ENCODE measurements at places on chromosomes 12 and 14.
A peak's percentile ranks its signal among the peaks of the same experiment; 100 is the strongest.

GRCh38 chr12:5047729-5048128, 4.0 kb downstream of the KCNA5 start:
- DNase-seq = no peak

- no peak for DNase-seq
These were observed 47.2 kb downstream of the FOXG1 start for GRCh38 chr14:28813810-28814209.

DNA sequence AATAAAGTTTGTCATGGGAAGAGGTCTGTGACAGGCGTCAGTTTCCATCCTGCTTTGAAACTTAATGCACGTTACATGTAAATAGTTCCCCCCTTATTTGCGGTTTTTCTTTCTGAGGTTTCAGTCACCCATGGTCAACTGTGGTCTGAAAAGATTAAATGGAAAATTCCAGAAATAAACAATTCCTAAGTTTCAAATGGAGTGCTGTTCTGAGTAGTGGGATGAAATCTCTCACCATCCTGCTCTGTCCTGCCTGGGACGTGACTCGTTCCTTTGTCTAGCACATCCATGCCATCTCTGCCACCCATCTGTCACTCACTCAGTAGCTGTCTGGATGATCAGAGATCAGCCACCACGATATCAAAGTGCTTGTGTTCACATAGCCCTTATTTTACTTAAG, 51.3 kb upstream of the DICER1 start:
- no peak for DNase-seq

GRCh38 chr14:104337351-104337750, 199.0 kb downstream of the KIF26A start:
- no peak for DNase-seq

GRCh38 chr12:44509471-44509870, 366.6 kb downstream of the NELL2 start:
- DNase-seq = no peak

DNA sequence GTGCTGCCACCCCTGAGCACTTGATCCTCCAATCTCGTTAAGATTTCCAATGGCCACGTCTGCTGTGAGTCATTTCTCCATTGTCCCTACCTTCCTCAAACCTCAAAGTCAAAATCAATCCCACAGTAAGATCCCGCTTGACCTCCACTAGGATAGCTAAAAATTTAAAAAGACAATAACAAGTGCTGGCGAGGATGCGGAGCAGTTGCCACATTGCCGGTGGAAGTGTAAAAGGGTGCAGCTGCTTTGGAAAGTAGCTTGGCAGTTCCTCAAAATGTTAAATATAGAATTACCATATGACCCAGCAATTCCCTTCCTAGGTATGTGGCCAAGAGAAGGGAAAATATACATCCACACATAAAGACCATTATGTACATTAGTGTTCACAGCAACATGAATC, 9.5 kb upstream of the BCL7A start:
- DNase-seq = no peak

- DNase-seq = no peak
These were observed 25.7 kb downstream of the NTN4 start for GRCh38 chr12:95764848-95765247.

DNA sequence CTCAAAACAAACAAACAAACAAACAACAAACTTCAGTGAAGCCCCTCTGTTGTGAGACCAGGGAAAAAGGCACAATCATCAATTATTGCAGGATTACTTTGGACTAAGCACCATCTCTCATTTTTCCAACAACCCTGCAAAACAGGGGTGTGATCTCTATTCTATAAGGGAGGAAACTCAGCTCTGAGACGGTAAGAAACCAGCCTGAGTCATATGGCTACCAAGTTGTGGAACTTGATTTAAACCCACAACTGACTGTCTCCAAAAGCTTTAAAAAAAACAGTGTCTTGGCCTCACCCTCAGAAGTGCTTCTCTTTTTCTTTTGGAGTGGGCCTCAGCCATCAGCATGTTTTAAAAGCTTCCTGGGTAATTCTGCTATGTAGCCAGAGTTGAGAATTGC, 49.8 kb downstream of the RIN3 start:
- peak; percentile 56 for DNase-seq

DNA sequence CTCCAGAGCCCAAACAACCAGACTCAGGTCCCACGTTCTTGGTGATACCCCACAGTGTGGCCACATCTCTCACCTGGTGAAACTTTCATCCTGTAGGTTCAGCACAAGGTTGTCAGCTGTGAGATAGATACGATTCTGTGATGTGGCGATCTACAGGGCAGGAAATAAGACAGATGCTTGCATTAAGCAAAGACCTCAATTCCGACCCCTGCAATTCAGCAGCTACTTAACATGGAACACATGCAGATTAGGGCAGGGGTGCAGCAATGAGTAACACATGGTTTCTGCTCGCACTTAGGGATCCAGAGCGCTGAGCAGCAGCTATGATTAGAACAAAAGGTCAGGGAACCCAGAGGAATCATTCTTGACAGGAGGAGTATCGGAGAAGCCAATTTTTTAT, 4.1 kb downstream of the PHB2 start:
- DNase-seq = no peak

GRCh38 chr12:164207-164606, 49.8 kb downstream of the SLC6A12 start:
- DNase-seq = no peak

DNA sequence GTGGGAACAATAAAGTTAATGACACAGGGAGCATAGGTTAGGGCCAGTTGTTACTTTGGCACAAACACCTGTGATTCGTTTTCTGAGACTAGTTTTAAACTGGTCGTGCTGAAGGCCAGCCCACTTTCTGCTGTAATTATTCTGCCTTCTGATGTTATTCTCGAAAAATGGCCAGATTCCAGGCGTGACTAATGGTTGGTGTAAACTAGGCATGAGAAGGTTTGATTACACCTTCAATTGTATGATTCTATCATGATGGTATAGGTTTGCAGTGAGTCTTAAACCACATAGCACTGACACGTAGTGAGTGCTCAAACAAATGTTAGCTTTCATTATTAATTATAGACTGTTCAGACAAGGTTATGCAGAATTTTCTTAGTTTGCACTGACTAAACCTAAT, 39.0 kb downstream of the CKB start:
- no peak for DNase-seq

GRCh38 chr12:26795910-26796309, 37.1 kb downstream of the ITPR2 start:
- no peak for DNase-seq

DNA sequence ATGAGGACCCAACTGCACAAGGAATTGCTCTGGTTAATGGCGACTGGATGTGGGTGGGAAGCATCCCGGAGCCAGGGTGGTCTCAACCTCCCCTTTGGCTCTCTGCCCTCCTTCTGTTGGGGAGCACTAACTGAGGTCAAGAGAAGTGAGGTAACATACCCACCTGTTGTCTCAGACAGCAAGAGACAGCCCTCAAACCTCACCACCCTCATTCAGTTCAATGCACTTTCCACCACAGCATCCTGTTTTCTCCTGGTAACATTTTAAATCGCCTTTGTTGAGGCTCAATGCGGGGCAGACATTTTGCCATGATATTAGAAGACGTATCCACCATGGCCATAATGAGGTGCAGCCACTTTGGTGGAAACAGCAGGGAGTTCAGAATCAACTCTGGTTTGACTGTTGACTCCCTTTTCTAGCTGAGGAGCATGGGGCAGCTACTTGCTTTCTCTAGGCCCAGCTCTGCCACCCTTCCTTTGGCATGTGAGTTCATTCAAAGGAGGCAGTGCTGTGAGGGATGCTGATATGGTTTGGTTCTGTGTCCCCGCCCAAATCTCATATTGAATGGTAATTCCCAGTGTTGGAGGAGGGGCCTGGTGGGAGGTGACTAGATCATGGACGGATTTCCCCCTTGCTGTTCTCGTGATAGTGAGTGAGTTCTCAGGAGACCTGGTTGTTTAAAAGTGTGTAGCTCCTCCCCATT, 338.6 kb downstream of the PCNX1 start:
- DNase-seq = no peak

- no peak for DNase-seq
These were observed 29.3 kb upstream of the FRMD6 start for GRCh38 chr14:51622376-51622775.

DNA sequence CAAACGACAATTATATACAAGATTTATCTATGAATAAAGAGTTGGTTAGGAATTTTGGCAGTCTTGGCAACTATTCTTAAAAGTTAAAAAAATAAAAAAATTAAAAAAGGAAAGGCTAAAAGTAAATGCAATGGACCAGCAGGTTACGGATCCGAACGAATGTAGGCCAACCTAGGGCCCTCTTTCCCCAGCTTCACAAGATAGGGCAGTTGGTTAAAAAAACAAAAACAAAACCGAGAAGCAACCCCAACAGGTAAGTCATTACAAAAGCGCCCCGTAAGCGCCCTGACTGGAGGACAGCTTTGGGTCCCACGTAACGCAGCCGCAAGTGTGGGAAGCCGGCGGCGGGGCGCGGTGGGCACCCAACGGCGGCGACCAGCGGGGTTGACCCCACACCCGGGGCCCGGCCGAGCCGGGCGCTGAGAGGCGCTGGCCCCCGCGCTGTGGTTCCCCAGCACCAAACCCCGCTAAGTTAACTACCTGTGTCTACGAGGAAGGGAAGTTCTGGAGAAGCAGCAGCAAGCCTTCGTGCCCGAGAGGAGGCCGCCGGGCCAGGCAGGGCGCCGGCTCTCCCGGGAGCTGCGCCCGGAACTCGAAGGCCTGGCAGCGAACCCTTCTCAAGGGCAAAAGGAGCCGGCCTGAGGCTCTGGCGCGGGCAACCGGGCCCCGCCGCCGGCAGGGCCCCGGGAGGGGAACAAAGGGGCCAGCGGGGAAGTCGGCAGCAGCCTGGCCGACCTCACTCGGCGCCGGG, 882 bp downstream of the HECTD1 start:
- no peak for DNase-seq

- DNase-seq = no peak
These were observed 404.2 kb downstream of the DAD1 start for GRCh38 chr14:22184830-22185168.

DNA sequence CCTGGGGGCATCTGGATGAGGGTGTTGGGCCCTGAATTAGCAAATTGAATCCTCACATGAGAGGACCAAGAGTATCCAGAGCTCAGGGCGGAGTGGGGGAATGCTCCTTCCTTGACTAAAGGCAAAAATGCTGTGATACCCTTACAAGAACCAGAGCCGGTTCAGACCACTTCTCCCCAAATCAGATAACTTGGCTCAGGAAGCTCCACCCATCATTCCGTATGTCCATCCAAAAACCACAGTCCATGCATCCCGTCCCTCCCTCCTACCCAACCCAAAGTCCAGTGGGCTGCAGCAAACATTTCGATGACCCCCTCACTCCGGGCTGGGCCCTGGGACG, 22.4 kb downstream of the DIO3 start:
- DNase-seq = no peak

GRCh38 chr14:92874962-92875661, 47.8 kb upstream of the CHGA start:
- DNase-seq = no peak

GRCh38 chr14:22185191-22185590, 403.8 kb downstream of the DAD1 start:
- DNase-seq = no peak

- no peak for DNase-seq
These were observed 337.6 kb upstream of the FAR2 start for GRCh38 chr12:28811457-28811856.

DNA sequence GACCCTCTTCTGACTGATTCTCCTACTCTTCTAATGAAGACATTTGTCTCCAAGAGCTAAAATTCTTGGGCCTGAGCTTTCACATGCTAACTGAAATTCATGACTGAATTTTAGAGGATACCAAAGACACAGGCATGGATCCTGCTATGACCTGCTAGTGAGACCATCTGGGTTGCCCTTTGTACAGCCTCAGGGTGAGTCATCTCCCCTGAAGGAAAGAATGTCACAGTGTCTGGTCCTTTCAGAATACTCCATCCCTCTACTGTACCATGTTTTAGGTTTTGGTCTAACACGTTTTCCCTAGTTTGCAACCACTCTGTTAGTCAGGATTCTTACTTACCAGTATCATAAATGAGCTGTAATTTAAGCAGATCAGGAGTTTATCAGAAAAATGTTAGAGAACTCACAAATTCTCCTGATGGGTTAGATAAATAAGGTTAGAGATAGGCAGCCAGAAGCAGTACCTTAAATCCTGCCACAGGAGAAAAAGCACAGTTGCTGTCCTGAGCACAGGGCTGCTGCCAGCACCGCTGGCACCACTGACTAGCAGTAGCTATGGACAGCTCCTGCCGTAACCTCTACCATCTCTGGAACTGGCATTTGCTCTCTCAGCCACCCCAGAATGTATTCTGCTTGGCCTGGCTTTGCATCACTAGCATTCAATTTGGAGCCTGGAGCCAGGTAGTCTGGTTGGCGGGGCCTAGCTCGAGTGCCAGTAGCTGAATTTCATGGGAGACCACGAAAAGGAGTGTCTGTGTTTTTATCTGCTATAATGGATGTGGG, 127.6 kb downstream of the ANO6 start:
- no peak for DNase-seq

DNA sequence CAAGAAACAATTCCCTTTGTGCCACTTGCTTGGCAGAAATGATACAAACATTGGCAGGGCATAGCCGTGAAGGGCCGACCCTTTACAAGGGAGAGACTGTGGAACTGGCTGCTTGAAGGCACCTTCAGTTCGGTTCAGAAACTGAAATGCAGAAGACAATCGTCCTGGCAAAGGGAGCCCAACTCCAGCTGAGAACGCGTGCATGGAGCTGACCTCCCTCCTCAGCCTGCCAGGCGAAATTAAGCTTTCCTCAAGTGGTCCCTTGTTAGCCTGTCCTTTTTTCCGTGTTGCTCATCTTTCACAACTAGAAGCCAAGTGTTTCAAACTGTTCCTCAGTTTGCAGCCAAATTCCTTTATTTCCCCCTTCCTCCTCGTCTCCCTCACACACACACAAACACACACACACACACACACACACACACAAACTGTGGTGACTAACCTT, 8.1 kb downstream of the LGR5 start:
- DNase-seq = peak; percentile 80

- DNase-seq = no peak
These were observed 121.3 kb upstream of the IGF1 start for GRCh38 chr12:102601621-102602020.

All from globus pallidus (tissue), 1 donor.